ENCODE measurements at places on chromosomes 4 and X.
A peak's percentile ranks its signal among the peaks of the same experiment; 100 is the strongest.

DNA sequence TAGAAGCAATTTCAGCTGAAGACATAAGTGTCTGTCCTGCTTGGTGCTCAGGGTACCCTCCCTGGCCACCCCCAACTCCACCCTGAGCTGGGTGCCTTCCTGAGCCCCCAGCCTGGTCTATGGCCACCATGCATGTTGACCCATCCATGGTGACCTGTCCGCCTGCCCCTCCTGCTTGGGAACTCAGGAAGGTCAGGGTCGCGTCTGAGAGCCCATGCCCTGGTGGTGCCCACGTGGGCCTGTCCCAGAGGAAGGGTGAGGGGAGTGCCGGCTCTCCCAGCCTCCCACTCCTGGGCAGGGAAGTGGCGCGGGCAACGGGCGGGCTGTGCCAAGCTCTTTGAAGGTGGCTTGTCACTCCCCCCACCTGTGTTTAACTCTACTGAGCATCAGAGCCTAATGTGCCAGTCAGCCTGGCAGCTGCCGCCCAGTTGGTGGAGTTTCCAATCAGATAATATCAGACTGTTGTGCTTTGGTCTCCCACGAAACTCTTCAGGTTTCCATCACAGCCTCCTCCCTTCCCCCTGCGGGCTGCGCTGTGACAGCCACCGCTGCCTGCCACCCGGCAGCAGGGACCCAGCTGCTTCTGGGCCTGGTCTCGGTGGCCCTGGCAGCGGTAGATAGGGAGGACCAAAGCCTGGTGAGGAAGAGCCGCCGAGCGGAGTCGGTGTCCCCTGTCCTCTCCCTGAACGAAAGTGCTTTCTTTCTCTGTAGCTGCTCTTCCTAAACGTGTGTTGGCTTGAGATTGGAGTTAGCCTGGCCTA is 4.8 kb downstream of the SH3BP2 start:
- DNase-seq, result peak; percentile 56

GRCh38 chrX:64338296-64338695 is 57.0 kb downstream of the MTMR8 start:
- no peak for DNase-seq

DNA sequence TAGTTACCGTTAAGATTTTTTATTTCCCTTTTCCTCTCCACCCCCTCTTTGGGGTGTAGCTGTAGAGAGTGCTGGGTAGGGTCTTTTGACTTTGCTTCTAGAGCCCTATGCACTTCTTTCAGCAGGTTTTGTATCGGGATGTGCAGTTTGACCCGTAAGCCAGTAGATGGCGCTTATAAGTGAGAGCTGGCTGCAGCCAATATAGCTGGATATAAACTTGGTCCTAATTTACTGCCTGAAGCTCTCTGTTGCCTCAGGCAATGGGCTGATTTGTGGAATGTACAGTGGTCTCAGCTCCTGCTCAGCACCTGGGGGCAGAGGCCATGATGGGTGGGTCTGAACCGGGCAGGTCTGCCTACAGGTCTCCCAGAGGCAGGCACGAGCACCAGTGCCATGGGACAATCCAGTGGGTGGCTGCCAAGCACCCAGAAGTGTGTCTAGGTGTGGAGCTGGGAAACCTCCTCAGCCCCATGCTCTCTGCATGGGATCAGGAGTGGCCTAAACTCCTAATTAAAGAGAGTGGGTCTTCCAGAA is 146.5 kb downstream of the SPANXN1 start:
- peak; percentile 28 for DNase-seq

DNA sequence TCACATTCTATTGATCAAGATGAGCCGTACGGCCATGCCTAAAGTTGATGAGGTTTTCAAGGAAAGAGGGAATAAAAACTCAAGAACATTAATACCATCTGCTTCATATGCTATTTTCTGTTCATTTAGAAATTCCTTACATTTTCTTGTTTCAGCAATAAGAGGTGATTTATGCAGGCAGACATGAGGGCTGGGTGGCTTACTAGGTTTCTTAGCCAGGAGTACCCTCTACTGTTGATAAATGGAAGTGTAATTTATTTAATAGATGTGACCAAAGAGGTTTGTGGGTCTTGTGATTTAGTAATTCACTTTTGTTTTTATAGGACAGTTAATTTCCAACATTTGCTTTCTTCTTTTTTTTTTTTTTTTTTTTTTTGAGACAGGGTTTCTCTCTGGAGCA is 6.4 kb upstream of the SMIM9 start:
- peak; percentile 36 for DNase-seq

DNA sequence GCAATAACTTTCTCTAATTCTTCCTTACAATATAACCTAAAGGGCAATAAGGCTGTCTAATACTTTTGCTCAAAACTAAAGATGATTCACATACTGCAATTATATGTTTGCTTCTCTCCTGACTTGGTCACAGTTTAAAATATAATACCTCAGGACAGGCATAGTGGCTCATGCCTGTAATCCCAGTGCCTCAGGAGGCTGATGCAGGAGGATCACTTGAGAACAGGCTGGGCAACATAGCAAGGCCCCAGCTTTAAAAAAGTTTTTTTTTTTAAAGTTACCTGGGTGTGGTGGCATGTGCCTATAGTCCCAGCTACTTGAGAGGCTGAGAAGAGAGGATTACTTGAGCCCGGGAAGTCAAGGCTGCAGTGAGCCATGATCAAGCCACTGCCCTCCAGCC is 229.7 kb upstream of the GALNT7 start:
- DNase-seq, result no peak

- no peak for DNase-seq
These were observed 14.6 kb upstream of the ACSL4 start for GRCh38 chrX:109747681-109748080.

GRCh38 chr4:177419434-177419833 is 22.8 kb downstream of the AGA start:
- DNase-seq, result no peak

DNA sequence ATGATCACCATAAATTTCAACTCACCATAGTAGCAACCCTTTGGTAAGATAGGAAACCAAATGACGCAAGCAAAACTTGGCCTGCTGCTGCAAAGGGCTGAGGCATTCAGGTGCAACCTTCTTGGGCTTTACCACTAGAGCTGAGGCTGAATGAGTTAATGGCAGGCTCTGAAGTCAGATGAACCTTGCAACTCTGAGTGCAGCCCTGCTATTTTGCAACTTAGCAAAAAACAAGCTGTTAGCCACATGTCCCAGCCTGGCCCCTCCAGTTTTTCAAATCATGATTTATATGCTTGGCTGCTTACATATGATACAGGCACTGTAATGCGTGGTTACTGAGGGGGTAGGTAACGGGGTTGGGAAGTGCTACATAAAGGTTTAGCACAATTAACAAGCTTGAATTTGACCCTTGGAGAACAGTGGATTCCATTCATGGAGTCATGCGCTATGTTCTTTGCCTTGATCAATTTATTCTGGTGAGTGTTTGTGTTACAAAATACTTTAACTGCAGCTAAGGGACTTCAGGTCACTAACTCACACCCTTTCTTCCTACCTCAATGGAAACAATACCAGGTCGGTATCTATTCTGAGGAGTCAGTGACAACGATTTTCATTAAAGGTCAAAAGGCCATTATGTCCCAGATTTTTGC is 80.5 kb upstream of the PPARGC1A start:
- no peak for DNase-seq

GRCh38 chr4:152862608-152863007 is 73.5 kb upstream of the FHDC1 start:
- DNase-seq, result no peak

DNA sequence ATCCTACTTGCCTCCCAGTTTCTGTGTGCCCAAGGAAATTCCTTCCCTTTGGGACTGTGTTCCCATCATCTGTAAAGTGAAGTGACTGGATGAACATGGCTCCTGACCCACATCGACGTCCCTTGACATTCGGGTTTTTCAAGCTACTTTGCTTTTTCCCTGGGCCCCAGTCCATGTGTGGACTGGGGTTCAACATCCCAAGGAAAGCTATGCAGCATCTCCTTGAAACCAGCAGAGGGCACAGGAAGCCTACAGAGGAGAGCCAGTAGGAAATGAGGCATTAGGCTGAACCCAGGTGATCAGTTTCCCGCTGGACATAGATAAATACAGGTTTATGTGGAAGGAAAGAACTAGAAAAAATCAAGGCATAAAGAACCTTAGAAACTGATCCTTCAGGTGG is 145.1 kb upstream of the ARHGEF9 start:
- DNase-seq, result no peak

GRCh38 chr4:87461281-87461700 is 38.9 kb downstream of the NUDT9 start:
- no peak for DNase-seq

DNA sequence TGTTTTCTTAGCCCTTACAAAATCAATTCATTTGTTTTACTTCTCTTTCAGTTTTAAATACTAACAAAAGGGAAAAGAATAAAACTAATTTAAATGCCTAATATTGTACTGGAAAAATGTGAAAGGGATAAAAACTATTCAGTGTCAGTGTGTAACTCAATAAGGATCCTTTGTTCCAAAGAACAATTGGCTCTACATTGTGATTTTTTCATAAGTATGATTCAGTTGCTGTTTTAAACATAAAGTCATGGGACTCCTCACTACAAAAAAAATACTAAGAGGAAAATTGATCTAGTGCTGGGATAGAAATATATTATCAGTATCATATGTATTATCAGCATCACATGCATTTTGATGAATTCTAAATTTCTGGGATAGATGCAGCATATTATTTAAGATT is 199.4 kb upstream of the TRAM1L1 start:
- no peak for DNase-seq

GRCh38 chrX:69179380-69179911 is 14.2 kb upstream of the PJA1 start:
- DNase-seq, result no peak

GRCh38 chr4:29051381-29051965 is 1668.7 kb upstream of the PCDH7 start:
- no peak for DNase-seq

DNA sequence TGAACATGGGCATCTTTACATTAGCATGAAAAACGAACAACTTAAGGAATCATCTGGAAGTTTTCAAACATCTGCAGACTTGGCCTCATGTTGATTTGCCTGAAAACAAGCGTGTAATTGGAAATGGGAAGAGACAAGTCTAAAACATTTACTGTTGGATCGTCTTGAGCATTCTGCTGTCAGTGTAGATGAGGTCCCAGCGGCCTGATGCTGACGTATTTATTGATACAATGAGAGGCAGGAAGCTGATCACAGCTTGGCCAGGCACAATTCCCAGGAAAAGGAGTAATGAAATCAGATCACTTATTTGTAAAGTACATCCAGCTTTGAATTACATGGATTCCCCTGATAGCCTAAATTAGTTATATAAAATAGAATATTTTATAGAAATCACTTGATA is 210.6 kb downstream of the CLCN4 start:
- no peak for DNase-seq

DNA sequence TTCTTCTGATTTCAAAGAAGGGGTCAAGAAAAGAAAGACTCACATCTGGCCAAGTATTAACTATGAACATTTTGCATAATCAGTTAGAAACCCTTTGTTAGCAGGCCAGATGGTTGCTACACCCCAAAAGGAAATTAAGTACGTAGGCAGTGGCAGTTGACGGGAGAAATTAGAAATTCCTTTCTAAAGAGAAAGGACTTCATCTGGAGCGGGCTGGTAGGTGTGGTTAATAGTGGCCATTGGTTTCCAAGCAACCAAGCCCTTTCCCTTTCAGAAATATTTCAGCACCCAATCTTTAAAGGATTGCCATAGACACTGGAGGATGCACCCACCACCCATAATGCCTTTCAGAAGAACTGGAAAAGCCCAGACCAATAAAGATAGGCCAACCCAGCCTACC is 235.7 kb upstream of the LDB2 start:
- no peak for DNase-seq

GRCh38 chrX:39613997-39614679 is 483.6 kb downstream of the BCOR start:
- peak; percentile 42 for DNase-seq

- no peak for DNase-seq
These were observed 120.0 kb upstream of the GLRA2 start for GRCh38 chrX:14409341-14409740.

DNA sequence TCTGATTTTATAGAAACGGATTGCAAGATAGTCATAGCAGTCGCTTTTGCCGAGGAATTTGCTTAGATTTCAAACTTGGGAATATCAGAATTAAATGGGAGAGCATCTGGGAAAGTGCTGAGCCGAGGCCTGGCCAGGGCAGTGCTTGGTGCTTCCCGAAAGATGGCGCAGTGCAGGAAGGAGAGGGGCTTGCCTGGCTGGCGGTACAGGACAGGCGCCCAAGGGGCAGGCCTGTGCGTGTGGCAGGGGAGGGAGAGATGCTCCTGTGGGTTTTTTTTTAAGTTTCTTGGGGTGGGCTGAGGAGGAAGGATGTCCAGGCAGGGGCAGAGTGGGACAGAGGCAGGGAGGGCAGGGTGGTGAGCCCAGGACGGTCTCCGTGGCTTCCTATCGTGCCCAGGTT is 241.1 kb downstream of the AFAP1 start:
- DNase-seq, result no peak

GRCh38 chrX:24528605-24529004 is 63.5 kb downstream of the PDK3 start:
- DNase-seq, result no peak

DNA sequence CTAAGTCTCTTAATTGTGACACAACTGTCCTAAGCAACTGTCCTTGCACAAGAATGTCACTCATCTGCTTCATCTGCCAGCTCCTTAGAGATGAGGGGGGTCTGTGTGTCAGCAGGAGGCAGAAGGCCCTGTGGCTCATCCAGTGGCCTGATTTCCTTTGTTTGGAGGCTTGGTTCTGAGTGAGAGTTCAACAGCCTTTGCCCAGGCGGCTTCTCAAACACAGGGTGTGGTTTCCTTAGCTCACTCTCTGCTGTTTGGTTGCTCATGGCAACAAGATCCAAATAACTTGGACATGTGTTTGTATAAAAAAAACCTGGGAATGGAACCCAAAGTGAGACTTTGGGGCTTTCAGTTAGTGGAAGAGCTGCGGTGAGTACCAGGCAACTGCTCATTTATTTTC is 46.6 kb downstream of the MAP7D3 start:
- no peak for DNase-seq

DNA sequence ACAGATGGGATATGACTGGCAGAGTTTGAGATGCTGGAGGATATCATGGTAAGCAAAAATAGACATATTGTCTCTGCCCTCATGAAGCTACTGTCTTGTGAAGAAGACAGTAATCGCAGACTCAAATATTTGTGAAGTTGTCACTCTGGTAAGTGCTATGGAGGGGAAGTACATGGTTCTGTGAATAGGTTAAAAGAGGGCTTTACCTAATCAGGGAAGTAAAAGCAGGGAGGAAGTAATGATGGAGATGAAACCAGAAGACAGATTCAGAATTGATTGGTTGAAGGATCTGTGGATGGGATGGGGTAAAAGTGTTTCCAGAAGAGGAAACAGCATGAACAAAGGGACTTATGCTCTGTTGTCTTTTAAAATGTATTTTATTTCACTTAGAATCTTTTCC is 19.3 kb upstream of the MAGED1 start:
- DNase-seq, result no peak

DNA sequence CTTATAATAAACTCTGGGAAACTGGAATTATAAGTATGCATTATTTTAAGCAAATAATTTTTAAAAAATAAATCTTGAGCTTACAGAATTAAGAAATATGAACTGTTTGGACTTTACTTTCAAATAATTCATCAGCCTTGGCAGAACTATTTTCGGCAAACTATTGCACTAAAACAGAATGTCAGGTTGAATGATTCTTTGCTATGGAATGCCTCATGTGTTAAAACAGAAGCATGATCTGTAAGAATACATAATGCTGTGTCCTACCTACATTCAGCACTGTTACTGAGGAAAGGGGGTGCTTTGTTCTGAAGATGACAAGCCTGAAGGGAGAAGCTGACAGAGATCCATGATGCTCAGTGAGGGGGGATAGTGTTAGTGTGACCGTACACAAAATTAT is 55.6 kb upstream of the EXOC1L start:
- no peak for DNase-seq

- DNase-seq, result no peak
These were observed 13.2 kb upstream of the MRPL1 start for GRCh38 chr4:77849278-77849965.

- DNase-seq, result no peak
These were observed 111.8 kb upstream of the H2AZ1 start for GRCh38 chr4:100061835-100062234.

Measured in activated CD4-positive, alpha-beta T cell treated with anti-CD3 and anti-CD28 coated beads, Interleukin-2, Interleukin-4, amounts not matched to agents 100 ng/mL and 50 ng/mL, durations not matched to agents 16 hours and 8 hours (primary cell).